OCI-LY7 (cell line): ENCODE measurements at places on chromosomes 12 and 14. TPM values are rescaled to one million over a fixed set of nuclear protein-coding genes. Genes with fewer than 3 reads are reported as not detected.

GRCh38 chr12:5213990-5214389, 170.3 kb downstream of the KCNA5 start:
- DNase-seq, result no peak

- DNase-seq, result no peak
Observed at GRCh38 chr12:53726946-53727309, 324 bp downstream of the CALCOCO1 start.

DNA sequence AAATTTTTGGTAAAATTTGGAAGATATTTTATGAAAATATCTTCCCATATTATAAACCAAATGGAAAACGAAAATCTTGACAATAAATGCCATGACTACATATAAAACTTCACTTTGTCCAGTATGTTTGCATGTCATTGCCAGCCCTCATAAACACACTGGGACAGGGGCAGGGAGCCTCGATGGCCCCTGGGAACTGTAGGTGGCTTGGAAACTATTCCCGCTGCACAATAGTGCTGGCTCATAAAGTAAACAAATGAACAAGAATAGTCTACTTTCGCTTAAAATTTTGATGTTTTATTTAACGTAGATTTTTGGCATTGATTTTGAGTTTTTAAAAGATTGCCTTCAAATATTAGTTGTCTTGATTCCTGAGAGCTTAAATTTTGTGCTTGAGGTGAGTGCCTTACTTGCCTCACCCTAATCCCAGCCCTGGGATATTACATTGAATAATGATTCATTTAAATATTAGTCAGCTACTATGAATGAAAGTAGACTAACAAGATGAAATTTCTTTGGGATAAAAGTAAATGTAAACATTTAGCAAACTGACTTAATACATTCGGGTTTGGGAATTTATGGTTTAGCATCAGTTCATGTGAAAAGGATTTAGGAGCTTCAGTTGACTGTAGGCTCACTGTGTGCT, 74.0 kb upstream of the PKP2 start:
- no peak for DNase-seq

GRCh38 chr12:92505254-92506231, 197.2 kb upstream of the PLEKHG7 start:
- DNase-seq, result peak; percentile 73

- peak; percentile 28 for DNase-seq
Observed at GRCh38 chr12:24596768-24597388, 352.0 kb downstream of the BCAT1 start.

GRCh38 chr14:60637479-60638315, 11.6 kb downstream of the SIX1 start:
- no peak for DNase-seq

DNA sequence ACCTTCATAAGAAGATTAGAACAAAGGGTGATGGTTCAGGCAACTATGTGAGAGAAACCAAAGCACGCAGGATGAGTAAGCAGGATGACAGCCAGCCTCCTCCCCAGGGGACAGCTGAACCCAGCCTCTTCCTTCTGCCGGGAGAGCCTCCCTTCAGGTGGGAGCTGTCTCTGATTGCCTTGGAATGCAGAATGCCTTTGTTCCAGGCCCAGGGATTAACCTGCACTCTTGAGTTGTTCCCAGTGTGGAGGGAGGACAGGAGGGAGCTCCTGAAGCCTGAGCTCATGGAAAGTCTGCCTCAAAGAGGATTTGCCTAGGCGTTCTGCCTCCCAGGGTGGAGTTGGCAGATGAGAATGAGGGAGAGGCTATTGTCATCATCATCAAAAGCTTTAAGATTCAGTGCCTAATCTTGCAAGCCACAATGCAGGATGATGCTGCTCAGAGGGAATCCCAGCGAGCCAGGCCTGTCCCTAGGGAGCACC, 3.6 kb upstream of the KRT6A start:
- no peak for DNase-seq

GRCh38 chr12:11824736-11825135, 175.3 kb downstream of the ETV6 start:
- DNase-seq, result no peak

DNA sequence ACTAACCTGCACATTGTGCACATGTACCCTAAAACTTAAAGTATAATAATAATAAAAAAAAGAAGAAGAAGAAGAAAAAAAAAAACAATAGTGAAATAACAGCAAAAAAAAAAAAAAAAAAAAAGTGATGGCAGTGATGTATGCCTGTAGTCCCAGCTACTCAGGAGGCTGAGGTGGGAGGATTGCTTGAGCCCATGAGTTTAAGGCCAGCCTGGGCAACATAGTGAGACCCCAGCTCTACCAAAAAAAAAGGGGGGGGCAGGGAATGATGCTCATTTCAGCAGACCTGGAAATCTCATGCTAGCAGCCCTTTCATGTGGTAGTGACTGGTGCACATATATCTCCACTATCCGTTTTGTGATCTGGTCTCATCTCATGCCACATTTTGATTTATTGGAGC, 20.8 kb downstream of the TRAFD1 start:
- DNase-seq, result no peak

DNA sequence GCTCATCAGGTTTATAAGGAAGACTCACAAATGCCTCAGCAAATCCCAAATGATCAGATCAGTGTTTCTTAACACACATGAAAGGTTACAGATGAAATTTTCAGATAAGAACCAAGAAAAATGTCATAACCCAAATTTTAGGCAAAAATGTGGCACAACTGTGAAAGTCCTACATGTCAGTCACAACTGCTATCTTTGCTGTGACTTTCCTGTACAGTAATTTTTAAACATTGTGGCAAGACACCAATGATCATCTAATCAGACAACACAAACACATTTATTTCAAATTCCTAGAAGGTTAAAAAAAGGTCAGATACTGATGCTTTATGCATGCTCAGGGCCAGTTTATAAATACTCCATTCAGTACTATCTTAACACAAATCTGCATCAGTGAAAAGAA, 31.1 kb downstream of the NUDT4 start:
- no peak for DNase-seq

- no peak for DNase-seq
Observed at GRCh38 chr14:96091149-96091693, 52.1 kb downstream of the C14orf132 start.

GRCh38 chr14:89365061-89365801, 51.8 kb downstream of the FOXN3 start:
- DNase-seq, result peak; percentile 82

- no peak for DNase-seq
Observed at GRCh38 chr12:98449584-98449983, 65.8 kb upstream of the TMPO start.

KERA gene
- not detected in 2 replicates for total RNA-seq

COPZ1 gene
- 114 and 121 TPM in 2 replicates for total RNA-seq

SVOP gene
- not detected in 2 replicates for total RNA-seq

STAC3 gene
- 6.8 and 7.7 TPM in 2 replicates for total RNA-seq

ALDH2 gene
- total RNA-seq, result 16.5 and 17.3 TPM in 2 replicates

CHGA gene
- total RNA-seq, result 0.57 TPM in 1 of 2 replicates, not detected in the other

TMEM63C gene
- 4.7 and 6.6 TPM in 2 replicates for total RNA-seq
